ENCODE measurements at places on chromosomes 12 and 14. TPM values are rescaled to one million over a fixed set of nuclear protein-coding genes. Genes with fewer than 3 reads are reported as not detected.

GRCh38 chr12:6201213-6201608 is 1.0 kb downstream of the CD9 start:
- DNase-seq = no peak
- H3K27me3 ChIP-seq = peaks cover 55% of the 10 kb centered on the region
- no peaks in the 10 kb centered on the region for H3K36me3 ChIP-seq
- H3K4me1 ChIP-seq = peaks cover 19% of the 10 kb centered on the region
- H3K4me3 ChIP-seq = no peak overlapping the region
- H3K27ac ChIP-seq = no peak overlapping the region

- no peaks in the 10 kb centered on the region for H3K36me3 ChIP-seq
- DNase-seq = no peak
- H3K4me1 ChIP-seq = no peaks in the 10 kb centered on the region
- H3K27me3 ChIP-seq = no peaks in the 10 kb centered on the region
- no peak overlapping the region for H3K4me3 ChIP-seq
Measured at GRCh38 chr12:114762490-114763110, 78.6 kb upstream of the TBX3 start.

GRCh38 chr14:99524091-99524661 is 43.0 kb downstream of the CCNK start:
- H3K27ac ChIP-seq = no peak overlapping the region
- no peaks in the 10 kb centered on the region for H3K27me3 ChIP-seq
- DNase-seq = no peak
- no peaks in the 10 kb centered on the region for H3K36me3 ChIP-seq

GRCh38 chr14:74835645-74836250 is 40.2 kb downstream of the PROX2 start:
- no peak overlapping the region for H3K27ac ChIP-seq
- peaks cover 51% of the 10 kb centered on the region for H3K4me1 ChIP-seq
- peaks cover 15% of the 10 kb centered on the region for H3K36me3 ChIP-seq
- no peaks in the 10 kb centered on the region for H3K27me3 ChIP-seq
- DNase-seq = no peak

DNA sequence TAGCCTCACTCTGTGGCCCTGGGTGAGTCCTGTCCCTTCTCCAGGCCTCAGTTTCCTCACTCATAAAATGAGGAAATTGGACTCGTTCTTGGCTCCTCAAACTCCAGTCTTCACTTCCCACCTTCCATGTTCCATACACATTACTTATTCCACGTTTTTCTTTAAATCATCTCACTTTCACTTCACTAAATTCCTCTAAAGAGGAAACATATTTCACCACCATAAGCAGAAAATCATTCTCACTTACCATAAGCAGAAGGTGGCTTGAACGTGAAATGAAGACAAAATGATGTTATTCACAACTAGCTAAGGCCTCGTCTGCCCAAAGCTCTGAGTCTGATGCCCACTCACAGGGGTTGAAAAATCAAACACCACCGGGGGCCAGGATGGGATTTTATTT is 278.3 kb downstream of the ADGRD1 start:
- H3K27ac ChIP-seq = no peak overlapping the region
- DNase-seq = no peak
- no peaks in the 10 kb centered on the region for H3K4me1 ChIP-seq
- H3K27me3 ChIP-seq = peaks cover 2% of the 10 kb centered on the region
- H3K4me3 ChIP-seq = no peak overlapping the region

DNA sequence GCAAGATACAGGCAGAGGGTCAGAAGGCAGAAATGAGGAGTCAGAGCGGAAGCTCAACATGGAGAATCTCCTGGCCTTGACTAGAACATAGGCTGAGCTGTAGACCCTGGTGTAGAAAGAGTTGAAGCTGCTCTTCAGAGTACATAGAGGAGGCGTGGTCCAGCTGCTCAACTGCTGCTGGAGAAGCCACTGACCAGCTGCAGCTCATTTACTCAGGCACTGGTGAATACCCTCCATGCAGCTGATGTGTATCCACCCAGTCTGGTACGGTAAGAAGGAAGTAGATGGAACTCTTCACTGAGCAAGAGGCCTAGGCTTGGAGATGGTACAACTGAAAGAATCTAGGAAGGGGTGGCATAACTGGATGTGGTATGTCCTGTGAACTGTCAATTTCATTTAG is 148.8 kb upstream of the DHRS4 start:
- no peak overlapping the region for H3K4me3 ChIP-seq
- H3K36me3 ChIP-seq = no peaks in the 10 kb centered on the region
- no peak overlapping the region for H3K27ac ChIP-seq
- no peaks in the 10 kb centered on the region for H3K4me1 ChIP-seq
- no peak for DNase-seq
- peaks cover 15% of the 10 kb centered on the region for H3K27me3 ChIP-seq

Gene SIX1
- 1.3 TPM for total RNA-seq

Gene BEST3
- total RNA-seq = not detected

Gene IFNG-AS1
- total RNA-seq = 0.35 TPM

Data from activated CD4-positive, alpha-beta memory T cell treated with anti-CD3 and anti-CD28 coated beads, Interleukin-2, amount 10 ng/mL, durations not matched to agents 7 days and 5 days (primary cell).